Stimulated activated CD8-positive, alpha-beta memory T cell treated with anti-CD3 and anti-CD28 coated beads, Interleukin-2, amount 100 ng/mL, for 48 hours (primary cell): ENCODE measurements at places on chromosomes 11 and 22.

- DNase-seq = no peak
Measured at GRCh38 chr11:2963761-2964160, 28.4 kb downstream of the NAP1L4 start.

- DNase-seq = no peak
Measured at GRCh38 chr22:29786031-29786430, 18.9 kb downstream of the UQCR10 start.

GRCh38 chr11:69392104-69392653, 89.3 kb upstream of the LINC01488 start:
- no peak for DNase-seq

DNA sequence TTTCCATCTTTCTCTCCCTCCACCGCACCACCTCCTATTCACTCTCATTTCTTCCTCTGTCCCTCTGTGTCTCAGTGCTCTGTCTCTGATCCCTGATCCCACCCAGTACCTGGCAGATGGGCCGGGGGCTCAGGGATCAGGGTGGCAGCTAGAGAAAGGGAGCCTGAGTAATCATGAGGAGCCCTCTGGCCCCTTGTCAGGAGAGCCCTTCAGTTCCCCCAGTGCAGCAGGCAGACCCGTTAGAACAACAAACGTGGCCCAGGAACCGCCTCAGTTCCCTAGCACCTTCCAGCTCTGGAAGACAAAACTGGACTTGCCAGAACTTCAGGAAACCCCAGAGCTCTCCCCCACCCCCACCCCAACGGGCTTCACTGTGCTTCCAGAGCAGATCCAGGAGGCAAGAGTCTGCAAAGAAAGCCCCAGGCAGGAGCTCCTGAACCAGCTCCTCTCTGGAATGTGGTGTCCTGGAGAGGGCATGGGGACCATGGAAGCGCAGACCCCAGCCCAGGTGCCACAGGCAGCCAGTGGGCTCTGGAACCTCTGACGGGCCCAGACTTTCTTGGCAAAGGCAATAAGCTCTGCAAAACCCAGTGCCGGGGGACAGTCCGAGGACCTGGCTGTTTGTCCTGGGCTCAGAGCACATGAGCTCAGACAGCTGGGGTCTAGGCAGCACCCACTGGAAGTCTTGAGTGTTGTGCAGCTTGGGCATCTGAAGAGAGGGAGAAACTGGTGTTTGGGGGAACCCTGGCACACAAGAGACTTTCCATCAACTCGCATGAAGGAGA, 43.2 kb downstream of the LMO1 start:
- no peak for DNase-seq

DNA sequence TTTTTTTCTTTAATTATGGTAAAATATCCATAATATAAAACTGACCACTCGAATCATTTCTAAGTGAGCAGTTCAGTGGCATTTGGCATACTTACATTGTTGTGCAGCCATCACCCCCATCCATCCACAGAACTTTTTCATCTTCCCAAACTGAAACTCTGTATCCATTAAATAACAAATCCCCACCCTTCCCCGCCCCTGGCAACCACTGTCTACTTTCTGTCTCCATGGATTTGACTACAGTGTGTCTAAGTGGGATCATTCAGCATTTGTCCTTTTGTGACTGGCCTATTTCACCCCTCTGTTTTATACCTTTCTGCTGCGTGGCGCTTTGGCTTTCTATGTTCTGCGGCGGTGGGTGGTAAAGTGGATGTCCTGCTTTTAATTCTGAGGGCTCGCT, 49.1 kb downstream of the RTN4R start:
- DNase-seq = no peak

- DNase-seq = no peak
Measured at GRCh38 chr11:8329847-8330361, 66.2 kb upstream of the LMO1 start.

- DNase-seq = no peak
Measured at GRCh38 chr11:10606536-10607208, 38.2 kb upstream of the LYVE1 start.

DNA sequence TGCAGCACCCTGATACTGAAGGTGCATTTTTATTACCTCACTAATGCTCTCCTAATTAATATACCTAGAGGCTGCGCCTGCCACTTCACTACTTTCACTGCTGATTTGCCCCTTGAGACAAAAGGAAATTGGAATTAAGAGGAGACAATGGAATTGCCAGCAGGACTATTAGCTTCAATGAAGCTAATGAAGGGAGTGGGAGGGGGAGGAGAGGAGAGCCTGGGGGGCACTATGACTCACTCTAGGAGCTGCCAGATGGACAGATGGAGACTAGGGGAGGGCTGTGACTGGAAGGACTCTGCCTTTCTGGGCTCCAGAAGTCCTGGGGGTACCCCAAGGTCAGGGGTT, 102.8 kb upstream of the DRD2 start:
- DNase-seq = no peak

DNA sequence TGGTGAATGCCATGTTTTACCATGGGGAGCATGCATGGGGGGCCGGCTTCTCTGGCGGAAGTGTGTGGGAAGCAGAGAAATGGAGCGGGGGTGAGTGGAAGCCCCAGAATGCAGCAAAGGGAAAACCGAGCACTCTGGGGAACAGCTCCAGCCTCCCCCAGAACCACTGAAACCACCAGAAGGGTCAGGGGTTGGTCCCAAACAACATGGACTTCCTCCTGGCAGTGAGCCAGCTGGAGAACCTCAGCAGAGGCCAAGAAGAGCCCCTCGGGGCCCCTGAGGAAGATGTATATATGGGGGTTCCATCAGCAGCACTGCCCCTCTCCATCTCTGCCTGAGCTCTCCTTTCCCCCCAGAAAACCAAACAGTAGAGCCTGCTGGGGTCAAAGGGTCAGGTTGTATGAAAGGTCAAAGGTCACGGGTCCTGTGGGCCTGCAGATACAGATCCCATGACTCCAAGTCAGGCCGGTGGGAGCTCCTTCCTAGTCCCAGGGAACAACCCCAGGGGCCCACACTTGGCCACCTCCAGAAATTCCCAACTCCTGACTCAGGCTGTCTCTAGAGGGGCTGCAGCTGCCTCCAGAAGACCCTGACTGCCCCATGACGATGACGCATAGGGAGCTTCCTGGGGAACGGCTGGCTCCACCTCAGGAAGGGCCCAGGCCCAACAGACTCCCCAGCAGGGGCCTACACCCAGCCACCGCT, 48.5 kb upstream of the TIMP3 start:
- no peak for DNase-seq

GRCh38 chr11:8089791-8090510, 8.9 kb downstream of the TUB start:
- DNase-seq = no peak

DNA sequence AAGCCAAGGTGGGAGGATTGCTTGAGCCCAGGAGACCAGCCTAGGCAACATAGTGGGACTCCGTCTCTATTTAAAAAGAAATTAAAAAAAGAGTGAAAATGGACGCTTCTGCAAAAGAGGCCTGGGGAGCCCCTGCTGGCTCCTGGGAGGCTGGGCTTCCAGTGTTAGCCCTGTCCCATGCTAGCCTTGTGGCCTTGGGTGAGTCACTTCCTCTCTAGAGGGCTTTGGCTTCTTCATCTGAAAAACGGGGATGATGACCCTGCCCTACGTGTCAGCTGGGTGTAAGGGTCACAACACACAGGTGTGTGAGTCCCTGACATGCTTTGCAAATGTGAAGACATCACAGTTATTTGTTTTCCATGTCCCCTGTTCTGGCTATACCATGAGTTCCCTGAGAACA, 32.8 kb downstream of the FAM227A start:
- DNase-seq = no peak

- DNase-seq = no peak
Measured at GRCh38 chr22:37421468-37421877, 5.8 kb downstream of the ELFN2 start.

GRCh38 chr11:103696123-103696522, 340.3 kb upstream of the DDI1 start:
- DNase-seq = no peak

DNA sequence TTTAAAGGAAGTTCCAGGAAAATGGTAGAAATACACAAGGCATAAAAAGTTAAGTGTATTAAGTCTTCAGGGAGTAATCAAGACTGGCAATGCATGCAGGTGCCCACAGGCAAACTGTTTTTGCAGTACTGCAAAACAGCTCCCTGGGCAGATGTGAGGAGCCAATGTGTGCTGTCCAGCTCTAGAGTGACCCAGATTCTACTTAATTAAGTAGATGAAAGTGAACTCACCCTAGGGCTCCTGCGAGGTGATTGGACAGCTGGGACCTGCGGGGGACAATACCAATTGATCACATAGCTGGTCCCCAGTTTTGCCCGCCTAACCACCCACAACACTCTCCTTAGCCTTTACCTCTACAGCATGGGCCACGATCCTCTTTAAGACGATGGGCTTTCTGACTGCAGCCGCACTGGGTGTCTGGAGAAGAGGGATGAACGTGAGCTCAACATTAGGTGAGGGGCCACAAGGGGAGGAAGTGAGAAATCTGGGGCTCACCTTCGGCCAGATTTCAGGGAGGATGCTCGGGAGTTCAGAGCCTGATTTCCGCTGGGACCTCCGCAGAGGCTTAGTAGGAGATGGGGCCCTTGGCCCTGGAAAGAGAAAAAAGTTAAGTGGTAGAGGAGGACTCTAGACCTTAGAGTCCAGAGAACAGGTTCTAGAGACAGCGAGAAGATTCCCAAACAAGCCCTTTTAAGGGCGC, 556 bp downstream of the CDCA5 start:
- no peak for DNase-seq

DNA sequence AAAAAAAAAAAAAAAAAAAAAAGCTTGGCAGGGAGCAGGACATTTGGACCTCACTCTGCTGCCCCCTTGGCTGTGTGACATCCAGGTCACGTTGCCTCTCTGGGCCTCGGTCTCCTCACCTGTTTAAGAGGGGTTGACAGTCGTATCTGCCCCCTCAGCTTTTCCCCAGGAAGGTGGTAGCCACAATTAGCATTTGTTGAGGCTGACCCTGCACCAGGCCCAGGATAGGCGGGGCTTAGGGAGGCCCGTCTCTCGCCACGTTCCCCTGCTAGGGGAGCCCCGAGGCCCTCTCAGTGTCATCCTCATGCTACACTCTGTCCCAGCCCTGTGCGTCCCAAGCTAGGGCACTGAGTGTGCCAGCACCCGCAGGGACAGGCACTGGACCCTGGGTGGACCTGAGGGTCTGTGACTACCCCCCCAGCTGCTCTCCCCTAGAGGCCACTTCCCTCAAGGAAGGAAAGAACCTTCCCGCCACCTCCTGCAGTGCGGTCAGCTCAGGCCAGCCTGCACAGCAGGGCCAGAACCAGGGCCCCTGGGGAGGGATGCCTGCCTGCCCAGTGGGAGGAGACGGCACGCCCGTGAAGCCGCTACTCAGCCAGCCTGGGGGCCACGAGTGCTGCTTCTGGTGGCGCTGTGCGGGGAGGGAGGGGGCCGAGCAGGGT, 38.5 kb upstream of the PPARA start:
- no peak for DNase-seq

DNA sequence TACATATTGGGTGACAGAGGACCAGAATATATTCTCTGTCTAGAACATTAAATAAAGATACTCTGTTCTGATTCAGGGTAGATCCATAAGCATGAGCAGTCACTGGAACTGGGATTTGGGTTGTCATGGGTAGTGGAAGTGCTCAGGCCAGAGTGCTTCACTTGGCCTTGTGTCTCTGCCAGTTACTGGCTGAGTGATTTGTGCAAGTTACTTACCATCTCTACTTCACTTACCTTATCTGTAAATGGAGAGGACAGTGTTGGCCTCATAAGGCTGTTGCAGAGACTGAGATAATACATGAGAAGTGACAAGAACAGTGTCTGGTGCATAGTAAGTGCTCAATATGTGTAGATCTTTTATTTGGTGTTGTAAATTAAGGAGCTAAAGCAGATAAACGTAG, 17.6 kb downstream of the ATXN10 start:
- no peak for DNase-seq

GRCh38 chr11:11569936-11570491, 51.8 kb downstream of the GALNT18 start:
- DNase-seq = no peak

- no peak for DNase-seq
Measured at GRCh38 chr11:71165771-71166170, 86.6 kb downstream of the SHANK2 start.

GRCh38 chr11:80603472-80603871, 1162.6 kb upstream of the TENM4 start:
- no peak for DNase-seq

- DNase-seq = no peak
Measured at GRCh38 chr11:125036933-125037332, 26.2 kb upstream of the SLC37A2 start.

- no peak for DNase-seq
Measured at GRCh38 chr11:2830030-2830812, 55.4 kb downstream of the CDKN1C start.

DNA sequence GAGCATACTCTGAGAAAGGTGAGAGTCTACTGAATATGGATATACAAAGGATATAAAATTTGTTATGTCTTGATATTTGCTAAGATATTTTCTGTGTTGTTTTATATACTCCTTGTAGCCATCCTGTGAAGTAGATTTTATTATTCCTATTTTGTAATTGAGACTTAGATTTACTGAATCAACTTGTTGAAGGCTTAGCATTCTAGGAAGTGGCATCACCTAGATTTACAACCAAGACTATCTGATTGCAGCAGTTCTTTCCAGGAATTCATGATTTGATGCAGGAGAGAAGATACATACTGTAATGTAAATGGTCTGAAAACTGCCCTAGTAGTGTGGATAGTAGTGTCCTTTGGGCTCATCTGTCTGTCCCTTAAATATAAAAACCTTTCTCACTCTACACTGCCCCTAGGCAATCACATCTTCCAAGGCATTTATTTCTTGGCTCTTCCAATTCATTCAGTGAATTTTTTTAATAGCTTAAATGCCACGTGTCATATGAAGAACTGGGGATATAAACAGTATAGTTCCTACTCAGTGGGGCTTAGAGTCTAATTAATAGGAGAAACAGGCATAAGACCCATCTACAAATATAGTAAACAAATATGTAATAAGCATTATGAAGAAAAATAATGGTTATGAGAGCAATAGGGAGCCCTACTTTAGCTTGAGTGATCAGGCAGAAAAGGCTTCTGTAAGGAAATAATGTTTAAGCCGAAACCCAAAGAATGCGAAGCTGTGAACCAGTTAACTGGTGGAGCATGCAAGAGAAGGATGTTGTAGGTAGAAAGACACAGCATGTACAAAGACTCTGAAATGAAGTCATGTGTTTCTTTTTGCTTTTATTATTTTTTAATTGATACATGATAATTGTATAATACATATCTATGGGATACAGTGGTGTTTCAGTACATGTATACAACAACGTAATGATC, 13.6 kb downstream of the IPO7 start:
- DNase-seq = no peak

GRCh38 chr11:16738947-16739815, 734 bp downstream of the C11orf58 start:
- DNase-seq = no peak
